Activated naive CD4-positive, alpha-beta T cell (primary cell): ENCODE measurements at places on chromosomes 1 and 21.

DNA sequence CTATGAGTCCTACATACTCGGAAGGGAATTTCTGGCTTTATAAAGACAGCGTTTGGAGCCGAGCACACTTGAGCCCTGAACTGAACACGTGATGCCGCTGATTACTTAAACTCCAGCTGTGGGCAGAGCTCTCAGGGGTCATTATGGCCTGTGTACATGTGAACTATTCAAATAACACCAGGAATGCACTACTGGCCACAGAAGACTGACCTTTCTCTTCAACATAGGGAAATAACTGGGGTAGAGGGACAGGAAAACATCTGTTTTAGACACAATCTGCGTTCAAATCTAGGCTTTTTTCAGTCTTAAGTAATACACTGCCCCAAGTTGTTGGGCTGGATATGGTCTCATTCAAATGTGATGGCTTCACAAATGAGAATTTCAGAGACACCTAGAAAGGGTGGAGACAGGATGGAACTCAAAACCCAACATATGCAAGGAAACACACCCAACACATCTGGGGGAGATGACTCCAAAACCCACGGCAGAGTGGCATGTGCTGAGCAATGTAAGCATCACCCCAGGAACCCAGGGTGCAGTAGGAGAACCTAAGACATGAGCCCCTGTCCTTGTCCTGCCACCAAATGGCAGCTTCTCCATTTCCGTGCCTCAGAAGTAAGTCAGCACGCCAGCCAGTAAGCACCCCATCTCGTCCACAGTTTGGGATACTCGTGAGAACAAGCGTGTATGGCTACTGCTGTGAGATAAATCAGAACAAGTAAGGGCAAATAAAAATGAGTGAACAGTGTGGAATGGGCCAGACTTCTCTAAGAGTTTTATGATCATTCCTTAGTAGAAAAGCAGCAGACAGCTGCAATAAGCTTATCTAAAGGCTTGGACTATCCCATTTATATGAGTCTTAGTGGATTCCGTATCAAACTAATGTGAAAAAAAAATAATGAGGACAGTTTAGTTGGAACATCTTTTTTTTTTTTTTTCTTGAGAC is 24.9 kb downstream of the NID1 start:
- no peak for DNase-seq

- no peak for DNase-seq
These were observed 484.2 kb upstream of the ADAMTS5 start for GRCh38 chr21:27451116-27451515.

GRCh38 chr21:16194788-16195537 is 465.2 kb downstream of the USP25 start:
- no peak for DNase-seq

GRCh38 chr1:55418208-55419000 is 203.2 kb upstream of the USP24 start:
- no peak for DNase-seq

- no peak for DNase-seq
These were observed 1.3 kb upstream of the MTARC2 start for GRCh38 chr1:220746851-220747250.
